ENCODE measurements at places on chromosomes 2 and 18.

DNA sequence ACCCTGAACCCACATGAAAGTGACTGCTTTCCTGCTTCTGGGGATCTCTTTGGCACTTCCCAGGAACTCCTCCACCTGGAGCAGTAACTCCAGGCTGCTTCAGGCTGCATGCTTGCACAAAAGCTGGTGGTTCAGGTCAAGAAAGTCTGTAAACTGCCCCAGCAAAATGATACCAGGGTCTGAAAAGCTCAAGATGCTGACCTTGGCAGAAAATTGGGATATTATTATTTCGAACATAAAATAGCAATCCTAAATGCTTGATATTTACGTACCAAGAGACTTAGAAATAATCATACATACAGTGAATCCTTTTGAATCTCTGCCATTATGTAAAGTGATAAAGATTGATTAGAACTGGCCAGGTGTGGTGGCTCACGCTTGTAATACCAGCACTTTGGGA, 674.3 kb downstream of the ERBB4 start:
- DNase-seq, result no peak

DNA sequence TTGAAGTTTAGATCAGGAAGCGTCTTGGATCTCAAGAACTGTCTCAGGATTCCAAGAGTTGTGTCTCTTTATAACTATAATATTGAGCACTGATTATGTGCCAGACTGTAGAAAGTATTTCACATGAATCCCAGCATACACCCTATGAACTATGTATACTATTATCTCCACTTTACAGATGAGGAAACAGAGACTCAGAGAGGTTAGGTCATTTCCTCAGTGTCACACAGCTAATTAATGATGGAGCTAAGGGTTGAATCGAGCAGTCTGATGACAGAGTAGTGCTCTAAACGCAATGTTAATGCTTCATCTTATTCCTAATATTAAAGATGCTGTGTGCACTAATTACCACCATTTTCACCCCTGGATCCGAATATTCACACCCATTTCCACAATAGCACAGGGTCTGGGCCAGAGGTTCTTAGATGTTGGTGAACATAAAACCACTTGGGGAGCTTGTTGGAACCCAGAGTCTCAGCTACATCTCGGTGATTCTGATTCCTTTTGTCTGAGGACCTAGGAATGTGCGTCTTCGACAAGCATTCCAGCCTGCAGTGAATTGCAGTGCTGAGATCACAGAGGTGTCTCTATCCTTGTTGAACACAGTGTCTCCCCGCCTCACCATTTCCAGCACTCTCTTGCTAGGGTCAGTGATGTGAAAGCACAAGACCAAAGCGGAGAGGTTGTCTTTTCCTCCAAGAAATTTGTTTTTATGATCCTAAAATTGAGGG, 213.8 kb downstream of the SP3 start:
- DNase-seq, result no peak

- DNase-seq, result no peak
These were observed 371.9 kb downstream of the STK39 start for GRCh38 chr2:167875529-167875928.

DNA sequence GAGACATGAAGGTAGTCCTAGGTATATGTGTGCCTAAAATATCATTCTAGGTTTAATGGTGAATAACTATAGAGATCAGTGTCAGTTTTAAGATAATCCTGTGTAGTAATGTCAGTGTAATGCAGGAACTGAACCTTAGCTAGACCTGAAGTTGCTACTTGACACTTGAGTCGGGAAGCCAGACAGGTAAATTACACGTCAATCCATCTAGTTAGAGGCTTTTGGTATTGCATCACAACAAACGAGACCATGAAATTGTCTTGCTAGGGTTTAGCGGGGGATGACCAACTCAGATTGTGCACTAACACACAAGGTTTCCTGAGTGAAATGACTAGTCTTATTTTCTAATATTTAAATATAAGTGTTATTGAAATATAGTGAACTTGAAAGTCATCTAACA, 2.0 kb downstream of the YPEL5 start:
- no peak for DNase-seq

- DNase-seq, result peak; percentile 91
These were observed 2026.1 kb upstream of the CELF4 start for GRCh38 chr18:39591649-39592048.

DNA sequence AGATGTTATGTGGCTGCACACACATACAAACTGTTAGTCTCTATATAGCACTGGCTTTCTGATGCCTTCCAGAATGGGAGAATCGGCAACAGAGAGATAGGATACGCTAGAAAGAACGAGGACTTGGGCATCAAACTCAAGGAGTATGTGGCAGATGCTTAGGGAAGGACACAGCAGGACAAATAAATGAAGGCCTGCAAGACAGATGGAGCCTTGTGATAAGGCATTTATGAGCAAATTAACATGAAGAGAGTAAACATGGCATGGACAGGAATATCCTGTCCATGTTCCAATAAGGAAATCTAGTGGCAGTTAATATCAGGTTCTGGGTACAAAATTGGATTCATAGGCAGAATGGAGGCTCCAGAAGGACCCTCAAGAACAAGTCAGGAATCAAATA, 136.9 kb downstream of the SLC4A10 start:
- DNase-seq, result no peak

DNA sequence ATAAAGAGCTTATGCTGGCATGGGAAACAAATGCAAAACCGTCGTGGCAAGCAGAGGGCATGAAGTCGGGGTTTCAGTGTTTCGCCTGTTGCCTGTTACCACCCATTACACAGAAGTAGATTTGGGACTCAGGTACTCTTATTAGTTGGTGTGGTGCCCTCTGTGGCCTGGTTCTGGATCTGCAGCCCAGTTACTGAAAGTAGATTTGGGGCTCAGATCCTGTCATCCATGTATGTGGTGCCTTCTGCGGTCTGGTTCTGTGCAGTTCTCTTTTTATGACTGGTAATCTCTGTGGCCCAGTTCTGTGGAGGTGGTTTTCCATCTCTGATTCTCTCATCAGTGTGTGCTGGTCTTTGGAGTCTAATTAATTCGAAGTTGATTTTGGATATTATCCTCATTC, 45.2 kb downstream of the ADNP2 start:
- peak; percentile 64 for DNase-seq

GRCh38 chr2:46114996-46115395, 182.2 kb upstream of the EPAS1 start:
- no peak for DNase-seq

- no peak for DNase-seq
These were observed 47.5 kb upstream of the LYPD6B start for GRCh38 chr2:148990968-148991367.

DNA sequence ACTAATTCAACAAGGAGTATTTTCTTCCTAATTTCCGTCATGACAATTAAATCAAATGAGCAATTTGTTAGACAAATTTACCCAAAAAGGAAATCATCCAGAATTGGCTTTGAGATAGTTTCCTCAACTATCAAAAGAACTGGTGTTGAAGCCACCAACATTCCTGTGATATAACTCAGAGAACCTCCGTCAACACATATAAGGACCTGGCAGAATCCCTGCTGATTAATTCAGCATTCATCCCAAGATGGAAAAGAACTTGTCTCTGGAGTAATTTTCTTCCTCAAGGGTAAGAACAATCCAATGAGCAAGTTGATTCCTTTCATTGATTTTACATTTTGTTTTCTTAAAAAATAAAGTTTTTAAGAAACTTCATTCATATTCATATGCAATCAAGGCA, 62.0 kb downstream of the MBD2 start:
- no peak for DNase-seq

GRCh38 chr2:74249406-74250122, 51.1 kb downstream of the MTHFD2 start:
- DNase-seq, result no peak

- peak; percentile 61 for DNase-seq
These were observed 69.7 kb upstream of the KCNE4 start for GRCh38 chr2:222982010-222982908.

GRCh38 chr2:152369176-152369860, 34.3 kb downstream of the FMNL2 start:
- no peak for DNase-seq

- DNase-seq, result no peak
These were observed at the start of gene EVA1A for GRCh38 chr2:75560768-75561565. Gene EVA1A, minus strand, starts transcription at chr2:75560939. Its CDS starts 42,799 bp downstream, at chr2:75518140.

DNA sequence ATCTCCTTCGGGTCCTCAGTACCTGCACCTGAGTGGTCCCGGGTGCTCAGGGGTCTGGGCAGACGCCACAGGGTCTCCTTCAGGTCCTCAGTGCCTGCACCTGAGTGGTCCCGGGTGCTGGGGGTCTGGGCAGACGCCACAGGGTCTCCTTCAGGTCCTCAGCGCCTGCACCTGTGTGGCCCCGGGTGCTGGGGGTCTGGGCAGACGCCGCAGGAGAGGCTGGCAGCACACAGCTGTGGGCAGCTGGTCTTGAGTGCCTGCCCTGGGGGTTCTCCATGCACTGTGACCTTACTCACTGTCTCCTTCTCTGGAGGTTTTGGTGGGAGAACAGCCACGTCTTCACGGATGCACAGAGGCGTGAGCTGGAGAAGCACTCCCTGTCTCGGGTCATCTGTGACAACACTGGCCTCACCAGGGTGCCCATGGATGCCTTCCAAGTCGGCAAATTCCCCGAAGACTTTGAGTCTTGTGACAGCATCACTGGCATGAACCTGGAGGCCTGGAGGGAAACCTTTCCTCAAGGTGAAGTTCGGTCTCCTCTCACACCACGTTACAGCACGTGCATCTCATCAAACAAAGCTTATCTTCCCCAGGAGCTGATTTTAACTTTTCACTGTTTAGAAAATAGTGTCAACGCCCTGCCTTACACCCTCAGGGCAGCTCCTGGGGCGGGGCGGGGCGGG, 82.6 kb downstream of the TPO start:
- no peak for DNase-seq

DNA sequence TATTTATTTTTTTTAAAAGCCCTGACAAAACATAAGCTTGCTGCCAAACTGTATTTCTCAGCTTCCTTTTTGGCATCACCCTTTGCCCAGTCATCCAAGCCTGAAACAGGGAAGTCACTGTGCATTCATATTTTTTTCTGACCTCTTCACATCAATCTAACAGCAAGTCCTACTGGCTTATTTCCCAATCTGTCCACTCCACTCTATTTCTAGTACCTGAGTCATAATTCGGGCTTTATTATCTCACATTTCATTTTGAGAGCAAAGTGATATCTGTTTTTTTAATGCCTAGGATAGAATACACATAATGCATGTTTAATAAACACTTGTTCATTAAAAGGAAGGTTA, 5.1 kb downstream of the HNMT start:
- no peak for DNase-seq

DNA sequence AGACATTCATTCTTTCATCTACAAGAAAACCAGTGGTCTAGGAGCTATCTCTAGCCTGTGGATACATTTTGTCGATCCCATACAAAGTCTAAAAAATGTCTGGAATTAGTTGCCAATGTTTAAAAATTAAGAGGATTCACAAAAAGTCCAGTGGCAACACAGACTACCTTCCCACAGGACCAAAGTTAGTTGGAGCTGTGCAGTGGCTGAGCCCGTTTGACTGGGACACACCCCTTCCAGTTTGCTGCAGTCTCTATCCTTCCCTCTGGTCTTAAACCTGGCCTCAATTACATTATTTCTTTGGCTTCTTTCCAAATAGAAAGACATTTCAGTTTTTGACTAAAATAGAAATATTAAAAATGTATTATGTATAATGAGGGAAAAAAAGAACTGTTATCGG, 18.6 kb downstream of the SLC16A14 start:
- DNase-seq, result no peak

- DNase-seq, result no peak
These were observed 127.0 kb upstream of the NPAS2 start for GRCh38 chr2:100692906-100693305.

DNA sequence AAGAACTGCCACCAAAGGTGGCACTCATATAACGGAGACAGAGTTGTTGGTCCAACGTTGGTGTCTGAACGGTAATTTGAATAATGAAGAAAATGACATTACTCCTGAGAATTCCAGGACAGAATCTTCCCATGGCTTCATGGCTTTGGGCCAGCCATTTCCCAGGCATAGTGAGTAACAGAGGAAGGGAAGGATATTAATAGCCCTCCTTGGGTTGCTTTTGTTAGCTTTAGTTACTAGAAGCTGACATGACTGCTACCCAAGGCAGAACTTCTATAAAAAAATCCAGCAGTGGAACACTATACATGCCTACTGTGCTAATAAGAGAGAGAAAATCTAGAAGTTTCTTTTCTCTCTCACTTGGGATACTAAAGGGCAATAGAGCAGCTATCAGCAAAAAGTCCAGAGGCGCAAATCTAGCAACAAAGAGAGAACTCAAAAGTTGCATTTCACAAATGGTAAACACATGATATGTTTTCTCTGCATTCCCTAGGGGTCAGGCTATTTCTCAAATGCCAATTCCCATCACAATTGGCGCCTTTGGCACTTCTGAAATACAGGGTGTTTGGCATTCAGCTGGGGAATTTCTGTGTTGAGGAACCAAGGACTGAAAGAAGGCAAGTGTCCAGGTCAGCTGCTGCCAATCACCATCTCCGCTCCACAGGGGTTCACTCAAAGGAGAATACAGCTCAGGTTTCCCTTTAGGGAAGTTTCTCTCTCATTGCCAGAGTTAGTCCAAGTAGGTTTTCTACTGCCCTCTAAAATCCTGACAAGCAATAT, 160.8 kb upstream of the KYNU start:
- DNase-seq, result no peak

DNA sequence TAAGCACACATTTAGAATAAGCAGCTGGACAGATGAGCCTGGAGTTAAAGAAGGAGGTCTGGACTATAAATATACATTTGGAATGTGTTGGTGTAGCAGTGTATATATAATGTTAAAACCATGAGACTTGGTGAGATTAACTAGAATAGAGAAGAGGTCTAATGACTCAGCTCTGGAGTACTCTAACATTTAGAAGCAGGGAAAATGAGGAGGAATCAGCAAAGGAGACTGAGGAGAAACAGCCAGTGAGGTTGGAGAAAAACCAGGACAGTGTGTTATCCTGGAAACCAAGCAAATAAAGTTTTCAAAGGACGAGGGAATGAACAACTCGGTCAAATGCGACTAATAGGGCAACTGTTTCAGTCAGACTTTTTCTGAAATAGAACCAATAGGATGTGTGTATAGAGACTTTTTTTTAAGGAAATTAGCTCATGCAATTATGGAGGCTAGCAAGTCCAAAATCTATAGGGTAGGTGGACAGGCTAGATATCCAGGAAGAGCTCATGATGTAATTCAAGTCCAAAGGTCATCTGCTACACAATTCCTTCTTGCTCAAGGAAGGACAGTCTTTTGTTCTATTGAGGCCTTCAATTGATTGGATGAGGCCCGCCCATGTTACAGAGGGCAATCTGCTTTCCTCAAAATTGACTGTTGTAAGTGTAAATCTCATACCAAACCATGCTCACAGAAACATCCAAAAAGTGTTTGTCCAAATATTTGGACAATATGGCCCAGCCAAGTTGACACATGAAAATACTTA, 10.8 kb upstream of the SESTD1 start:
- DNase-seq, result no peak

GRCh38 chr18:54154231-54154630, 70.2 kb downstream of the MBD2 start:
- no peak for DNase-seq

GRCh38 chr2:105674401-105674800, 70.3 kb upstream of the NCK2 start:
- no peak for DNase-seq

GRCh38 chr2:223674998-223675609, 72.9 kb upstream of the SCG2 start:
- peak; percentile 9 for DNase-seq

GRCh38 chr2:1528273-1529064, 115.2 kb downstream of the TPO start:
- DNase-seq, result no peak

All from COR-L47 (cell line).